ENCODE measurements at places on chromosomes 2 and 18. TPM values are rescaled to one million over a fixed set of nuclear protein-coding genes. Genes with fewer than 3 reads are reported as not detected.

PROM2 gene
- polyA plus RNA-seq, result 0.50 TPM

UGT1A4 gene
- not detected for polyA plus RNA-seq

DNAJC5G gene
- not detected for polyA plus RNA-seq

AGXT gene
- 0.11 TPM for polyA plus RNA-seq

SH2D6 gene
- polyA plus RNA-seq, result 0.88 TPM

TTL gene
- polyA plus RNA-seq, result 47.1 TPM

GAL3ST2 gene
- polyA plus RNA-seq, result not detected

TSPYL6 gene
- not detected for polyA plus RNA-seq

ASB3 gene
- 13.1 TPM for polyA plus RNA-seq

KCNK3 gene
- polyA plus RNA-seq, result 1.1 TPM

GULP1 gene
- polyA plus RNA-seq, result 22.2 TPM

IDH1 gene
- polyA plus RNA-seq, result 43.0 TPM

SLC23A3 gene
- polyA plus RNA-seq, result 0.78 TPM

AMER3 gene
- not detected for polyA plus RNA-seq

LRRC30 gene
- polyA plus RNA-seq, result 2.4 TPM

RAB31 gene
- polyA plus RNA-seq, result 34.2 TPM

CELF4 gene
- polyA plus RNA-seq, result 1.3 TPM

LOXHD1 gene
- 2.1 TPM for polyA plus RNA-seq

POTEJ gene
- polyA plus RNA-seq, result 0.18 TPM

Measured in muscle of back (tissue), 13 donors.